ENCODE measurements at places on chromosomes 2 and 18. TPM values are rescaled to one million over a fixed set of nuclear protein-coding genes. Genes with fewer than 3 reads are reported as not detected.

- no peak for DNase-seq
Measured at GRCh38 chr18:23723121-23723520, 33.9 kb downstream of the LAMA3 start.

CFAP53 gene
- polyA plus RNA-seq: 4.6 TPM

KIAA2012 gene
- polyA plus RNA-seq: 0.11 TPM

DNA sequence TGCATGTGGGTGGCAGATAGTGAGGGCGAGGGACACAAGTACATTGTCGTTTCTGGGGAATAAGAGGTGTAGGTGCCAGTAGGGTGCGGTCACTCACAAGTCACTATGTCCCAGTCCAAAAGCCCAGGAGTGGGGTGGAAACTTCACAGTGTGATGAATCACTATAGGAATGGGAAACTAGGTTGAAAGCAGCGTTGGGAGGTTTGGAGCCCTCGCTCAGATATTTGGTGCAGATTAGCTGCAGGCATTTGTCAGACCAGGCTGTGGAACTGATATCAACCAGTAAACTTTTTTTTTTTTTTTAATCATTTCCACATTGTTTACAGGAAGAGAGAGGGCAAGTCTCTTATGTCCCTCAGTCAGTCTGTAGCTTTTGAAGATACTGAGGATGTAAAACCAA, 121.8 kb downstream of the CERS6 start:
- DNase-seq: no peak

DNA sequence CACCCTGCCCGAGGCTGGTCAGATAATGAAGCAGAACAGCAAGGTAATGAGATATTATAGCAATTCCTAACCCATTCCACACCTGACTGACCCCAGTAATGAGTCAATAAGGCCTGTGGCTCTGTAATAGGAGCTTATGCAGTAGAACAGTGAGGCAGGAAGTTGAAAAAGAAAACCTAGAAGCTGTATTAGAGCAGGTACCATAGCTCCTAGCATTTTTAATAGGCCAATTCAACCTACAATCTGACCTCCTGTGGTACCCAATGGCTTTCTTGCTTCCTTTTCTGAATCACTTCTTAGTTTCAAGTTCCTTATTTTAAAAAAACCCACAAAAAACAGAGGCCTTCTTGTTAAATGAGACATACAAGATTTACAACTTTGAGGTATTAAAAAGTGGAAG, 43.6 kb upstream of the MAP2 start:
- DNase-seq: no peak

COBLL1 gene
- 117 TPM for polyA plus RNA-seq

GRCh38 chr2:33307659-33308270, 168.7 kb upstream of the RASGRP3 start:
- DNase-seq: no peak

KCNK3 gene
- polyA plus RNA-seq: 1.6 TPM

- DNase-seq: no peak
Measured at GRCh38 chr2:219273937-219274336, 5.2 kb upstream of the DNAJB2 start.

DSG4 gene
- polyA plus RNA-seq: not detected

GRCh38 chr18:24446953-24447538, 13.4 kb upstream of the HRH4 start:
- no peak for DNase-seq

DNA sequence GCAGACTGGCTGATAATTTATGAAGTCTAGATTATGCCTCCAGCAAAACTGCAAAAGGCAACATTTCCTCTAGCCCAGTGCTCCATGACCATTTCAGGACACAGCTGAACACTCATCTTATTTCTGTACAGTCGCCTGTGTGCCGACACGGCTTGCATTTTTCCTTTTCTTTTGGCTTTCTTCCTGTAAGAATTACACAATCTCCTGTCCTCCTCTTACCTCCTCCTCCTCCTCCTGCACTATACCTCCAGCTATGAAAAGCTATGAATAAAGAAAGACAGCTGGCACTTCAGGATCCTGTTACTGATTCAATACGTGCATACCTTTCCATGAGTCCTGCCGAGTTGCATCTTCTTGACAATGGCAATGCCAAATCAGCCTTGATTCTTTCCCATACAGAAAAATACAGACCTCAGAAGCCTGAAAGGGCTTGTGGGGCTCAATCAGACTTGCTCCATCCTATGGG, 32.2 kb upstream of the TRIB2 start:
- peak; percentile 9 for DNase-seq

DNA sequence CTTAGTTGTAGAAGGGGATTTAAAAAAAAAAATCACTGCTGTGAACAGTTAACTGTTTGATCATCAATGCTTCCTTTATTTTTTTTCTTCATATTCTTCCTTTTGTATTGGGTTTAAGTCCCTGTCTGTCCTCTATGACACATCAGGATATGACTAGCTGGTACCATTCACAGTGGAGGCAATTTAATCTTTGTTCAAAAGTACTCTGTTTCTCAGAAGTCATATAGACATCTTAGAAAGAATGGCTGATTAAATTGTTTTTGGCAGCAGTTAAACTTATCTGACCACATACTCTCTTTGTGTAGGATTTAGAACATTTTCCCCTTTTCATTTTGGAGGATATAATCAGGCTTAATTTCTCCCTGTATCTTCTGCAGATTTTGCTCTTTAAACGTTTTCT, 807.8 kb upstream of the CDH2 start:
- no peak for DNase-seq

GRCh38 chr2:190875891-190876290, 4.7 kb upstream of the GLS start:
- DNase-seq: no peak

DNA sequence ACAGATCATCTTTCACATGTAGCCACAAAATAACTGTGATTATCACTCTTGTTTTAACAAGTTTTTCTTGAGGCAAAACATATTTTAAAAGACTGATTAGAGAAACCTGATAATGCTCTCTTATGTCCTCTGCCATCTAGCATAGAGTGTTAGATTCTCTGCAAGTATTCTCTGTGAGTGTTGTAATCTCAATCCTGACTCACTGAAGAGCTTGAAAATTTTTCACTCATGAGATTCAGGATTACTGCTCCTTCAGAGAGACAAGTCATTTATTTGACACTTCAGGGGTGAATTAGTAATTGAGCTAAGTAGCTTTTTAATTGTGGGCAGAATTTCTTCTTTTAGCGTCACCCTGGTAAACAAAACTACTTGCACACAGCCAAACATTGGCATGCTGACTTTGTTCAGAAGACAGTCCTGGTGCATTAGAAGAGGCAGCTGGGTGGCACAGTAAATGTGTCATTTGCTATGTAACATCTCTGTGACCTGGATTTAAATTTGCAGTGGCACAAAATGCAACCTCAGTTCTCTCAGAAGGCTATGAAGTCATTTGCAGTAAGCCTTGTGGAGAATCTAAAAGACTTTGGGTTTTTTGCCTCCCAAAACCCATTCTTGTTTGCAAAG, 172.9 kb downstream of the LRP1B start:
- DNase-seq: no peak

CFC1 gene
- not detected for polyA plus RNA-seq

DSC2 gene
- 47.6 TPM for polyA plus RNA-seq

DNA sequence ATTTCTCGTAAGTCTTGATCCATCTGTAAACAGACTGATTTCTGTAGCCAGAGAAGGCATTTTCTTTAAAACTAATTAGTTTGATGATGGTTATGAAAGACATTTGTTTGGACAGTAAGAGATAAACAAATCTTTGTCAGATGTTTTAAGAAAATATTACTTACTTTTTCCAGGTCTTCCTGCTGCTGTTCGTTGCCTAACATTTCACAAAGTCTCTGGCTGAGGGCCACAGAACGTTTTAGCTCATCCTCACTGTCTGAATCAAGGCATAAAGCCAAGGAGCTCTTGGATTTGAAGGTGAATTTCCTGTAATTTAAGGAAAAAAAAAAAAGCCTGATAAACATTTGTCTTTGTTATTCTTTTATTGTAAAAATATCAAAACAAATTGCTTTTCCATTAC, 57.8 kb downstream of the VIL1 start:
- no peak for DNase-seq

DNA sequence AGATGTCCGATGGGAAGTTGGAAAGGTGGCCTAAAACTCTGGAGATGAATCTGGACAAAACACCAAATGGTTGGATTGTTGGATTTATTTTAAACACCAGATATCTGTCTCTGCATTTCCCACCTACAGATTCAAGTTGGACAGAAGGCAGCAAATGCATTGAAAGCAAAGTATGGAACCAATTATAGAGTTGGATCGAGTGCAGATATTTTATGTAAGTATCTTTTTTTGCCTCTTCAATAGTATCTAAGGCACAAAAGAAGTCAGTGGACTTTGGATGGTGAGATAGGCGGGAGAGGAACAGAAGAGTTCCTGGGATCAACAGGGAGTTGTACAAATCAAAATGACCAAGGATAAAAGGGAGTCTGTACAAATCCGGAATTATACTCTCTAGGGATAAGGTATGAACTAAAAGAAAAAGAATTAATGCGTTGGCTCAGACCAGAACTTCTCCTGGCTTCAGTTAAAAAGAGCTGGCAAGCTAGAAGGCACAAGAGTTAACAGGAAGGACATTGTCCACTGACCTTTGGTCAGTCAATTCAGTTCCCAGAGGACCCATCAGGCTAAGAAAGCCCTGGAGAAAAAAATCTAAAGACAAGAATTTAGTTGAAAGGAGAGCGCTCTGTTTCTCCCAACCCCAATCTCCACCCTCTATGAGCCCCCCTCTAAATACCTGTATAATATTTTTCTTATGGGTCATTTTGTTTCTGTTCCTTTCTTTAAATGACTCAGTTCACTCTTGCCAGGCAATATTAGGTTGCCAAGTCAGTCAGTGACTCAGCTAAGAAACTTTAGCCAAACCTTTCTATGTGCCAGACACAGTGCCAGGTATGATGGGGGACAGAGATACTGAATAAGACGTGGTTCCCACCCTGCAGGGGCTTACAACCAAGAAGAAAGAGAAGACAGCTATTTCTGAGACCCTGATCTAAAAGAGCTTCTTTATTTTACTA, 29.1 kb downstream of the CPO start:
- no peak for DNase-seq

DNA sequence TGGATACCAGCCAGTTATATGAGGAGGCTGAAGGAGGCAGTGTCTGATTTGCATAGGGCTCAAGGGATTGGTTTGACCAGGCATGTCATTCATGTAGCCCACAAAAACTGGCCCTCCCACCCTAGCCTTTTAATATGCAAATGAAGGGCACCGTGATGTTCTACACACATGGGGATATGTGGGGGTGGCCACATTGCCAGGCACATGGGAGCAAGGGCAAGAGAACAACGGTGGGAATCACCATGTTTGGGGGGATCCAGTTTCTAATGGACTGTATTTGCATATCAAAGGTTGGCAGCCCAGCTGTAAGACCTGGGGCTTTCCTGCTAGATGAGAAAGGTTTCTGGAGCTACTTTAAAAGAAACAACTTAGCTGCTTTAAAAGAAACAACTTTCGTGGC, 65.1 kb upstream of the SLC25A52 start:
- no peak for DNase-seq

ADD2 gene
- polyA plus RNA-seq: 5.5 TPM

- no peak for DNase-seq
Measured at GRCh38 chr18:71673498-71673897, 870.6 kb downstream of the CBLN2 start.

MRPL30 gene
- 51.9 TPM for polyA plus RNA-seq

DNA sequence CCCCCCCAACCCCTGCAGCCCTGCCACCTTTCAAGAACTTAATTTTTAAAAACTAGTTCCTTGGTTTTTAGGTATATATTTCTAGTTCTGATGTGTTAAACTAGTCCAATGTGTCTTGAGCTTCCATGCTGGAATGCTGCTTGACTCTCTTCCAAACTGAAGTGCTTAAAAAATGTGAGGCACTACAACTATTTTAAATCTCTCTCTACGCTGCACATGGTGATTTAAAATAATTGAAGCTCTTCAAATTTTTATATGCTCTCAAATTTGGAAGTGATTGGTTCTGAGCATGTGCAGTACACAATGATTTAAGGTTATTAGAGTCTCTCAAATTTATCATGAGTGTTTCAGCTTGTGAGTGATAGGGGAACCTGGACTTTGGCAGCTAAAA, 192.6 kb upstream of the ZEB2 start:
- no peak for DNase-seq

GRCh38 chr2:65786007-65786717, 353.8 kb upstream of the SPRED2 start:
- peak; percentile 44 for DNase-seq

COL6A3 gene
- polyA plus RNA-seq: 239 TPM

CDH20 gene
- polyA plus RNA-seq: 3.7 TPM

DNA sequence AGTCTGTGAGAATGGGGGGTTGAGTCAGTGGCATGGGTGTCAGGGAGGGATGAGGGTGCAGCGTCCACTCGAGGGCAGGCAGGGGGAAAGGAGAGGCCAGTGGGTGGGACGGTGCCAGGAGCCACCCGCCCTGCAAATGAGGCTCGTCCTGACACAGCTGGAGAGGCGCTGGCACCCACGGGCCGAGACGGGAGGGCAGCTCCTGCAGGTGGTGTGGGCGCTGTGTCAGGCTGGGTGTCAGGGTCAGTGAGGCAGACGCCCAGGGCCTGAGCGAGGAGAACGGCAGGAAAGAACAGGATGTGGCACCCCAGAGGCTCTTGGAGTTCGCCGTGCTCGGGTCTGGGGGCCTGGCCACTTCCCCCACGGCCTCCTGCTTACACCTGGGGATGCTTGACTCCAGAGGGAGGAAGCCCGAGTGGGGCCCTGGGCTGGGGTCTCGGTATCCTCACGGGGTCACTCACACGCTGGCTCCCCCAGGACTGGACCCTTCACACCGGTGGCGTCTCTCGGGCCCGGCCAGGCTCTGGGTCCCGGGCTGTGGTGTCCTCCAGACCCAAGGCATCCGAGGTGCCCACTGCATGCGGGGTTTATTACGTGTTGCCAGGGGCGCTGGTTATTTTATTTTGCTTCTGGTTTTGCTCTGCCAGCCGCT, 130.5 kb upstream of the CTDP1 start:
- DNase-seq: no peak

DNA sequence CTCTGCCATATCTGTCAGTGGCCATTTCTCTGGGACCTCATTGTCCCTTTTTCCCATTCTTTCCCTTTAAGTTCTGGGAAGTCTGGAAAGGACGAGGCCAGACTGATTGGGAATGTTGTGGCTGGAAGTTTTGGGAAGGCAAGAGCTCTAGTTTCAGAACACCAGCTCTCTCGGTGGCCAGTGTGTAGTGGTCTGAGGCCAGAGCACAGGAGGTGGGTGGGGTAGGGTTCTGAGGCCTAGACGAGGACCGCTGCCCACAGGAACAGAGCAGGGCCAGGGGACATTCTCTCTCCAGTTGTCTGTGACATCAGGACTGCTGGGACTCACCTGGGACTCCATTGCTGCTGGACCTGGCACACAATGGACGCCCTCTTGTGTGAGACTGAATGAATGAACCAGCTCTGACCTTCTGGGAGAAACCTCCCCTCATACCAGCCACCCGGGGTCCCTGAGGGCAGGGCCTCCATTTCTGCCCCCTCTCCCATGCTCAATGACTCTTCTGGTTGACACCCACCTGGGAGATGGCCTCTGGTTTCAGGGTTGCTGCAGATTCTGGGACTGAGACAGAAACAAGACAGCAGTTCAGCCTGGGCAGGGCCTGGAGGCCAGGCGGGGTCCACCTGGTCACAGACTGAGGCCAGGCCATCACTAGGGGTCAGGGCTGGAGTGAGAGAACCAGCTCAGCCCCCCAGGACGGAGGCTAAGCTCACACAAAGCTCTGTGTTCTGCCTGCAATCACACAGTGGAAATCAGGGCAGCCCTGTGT, 8.4 kb upstream of the NPPC start:
- DNase-seq: no peak

- DNase-seq: no peak
Measured at GRCh38 chr2:135909976-135910375, 33.7 kb upstream of the MCM6 start.

- DNase-seq: no peak
Measured at GRCh38 chr18:497688-498087, 2.8 kb downstream of the COLEC12 start.

Measured in right renal cortex interstitium (tissue), 3 donors.